H54 (cell line): ENCODE measurements at places on chromosomes 2 and 18.

- no peak for DNase-seq
Observed at GRCh38 chr2:197727011-197727410, 21.8 kb downstream of the MARS2 start.

- no peak for DNase-seq
Observed at GRCh38 chr2:237637429-237638135, 10.2 kb downstream of the LRRFIP1 start.

DNA sequence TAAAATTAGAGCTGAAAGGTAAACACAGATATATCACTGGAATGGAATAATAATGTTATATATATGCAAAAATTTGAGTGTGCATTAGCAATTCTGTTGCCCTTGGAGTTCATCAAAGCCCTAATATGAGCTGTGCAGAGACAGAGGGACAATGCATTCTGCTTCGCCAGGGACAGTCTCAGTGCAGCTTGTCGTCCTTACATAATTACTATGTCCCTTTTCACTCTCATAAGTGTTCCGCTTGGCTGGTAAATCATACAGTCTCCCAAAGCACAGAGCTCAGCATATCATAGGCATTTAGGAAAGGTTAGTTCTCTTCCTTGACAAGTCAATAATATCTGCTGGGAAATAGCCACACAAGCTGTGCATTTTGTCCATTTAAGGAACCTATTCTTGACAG lies 30.7 kb downstream of the MAPK4 start:
- DNase-seq, result no peak

- DNase-seq, result no peak
Observed at GRCh38 chr2:196875414-196875813, 51.1 kb downstream of the PGAP1 start.

DNA sequence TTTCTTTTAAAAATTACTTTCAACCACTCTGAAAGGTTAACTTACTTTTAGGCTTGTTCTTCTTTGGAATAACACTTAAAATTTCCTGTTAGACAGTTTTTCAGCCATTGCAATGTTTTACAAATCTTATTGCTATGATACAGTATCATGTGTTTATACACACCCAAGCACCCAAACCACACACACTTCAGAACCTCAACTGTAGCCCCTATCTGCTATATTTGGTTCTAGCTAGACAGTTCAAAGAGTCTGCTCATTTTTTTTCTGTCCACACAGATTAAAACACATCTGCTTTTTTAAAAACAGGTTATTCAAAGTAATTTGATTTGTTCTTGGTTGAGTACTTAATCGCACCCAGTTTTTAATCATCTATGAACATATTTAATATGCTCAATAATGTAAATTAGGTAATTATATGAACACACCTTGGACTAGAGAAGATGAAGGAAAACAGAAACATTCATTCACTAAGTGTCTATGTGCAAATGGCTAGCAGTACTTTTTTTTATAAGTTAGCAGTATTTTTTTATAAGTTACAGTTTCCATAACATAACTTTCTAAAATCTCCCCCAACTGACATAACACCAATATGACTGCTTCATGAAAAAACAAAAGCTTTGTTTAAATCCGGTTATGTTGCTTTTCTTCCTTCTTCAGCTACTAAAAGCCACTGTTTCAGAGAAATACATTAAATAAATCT lies 17.6 kb downstream of the FBXO11 start:
- DNase-seq, result no peak

GRCh38 chr2:142180820-142181533 lies 50.2 kb upstream of the LRP1B start:
- peak; percentile 10 for DNase-seq

DNA sequence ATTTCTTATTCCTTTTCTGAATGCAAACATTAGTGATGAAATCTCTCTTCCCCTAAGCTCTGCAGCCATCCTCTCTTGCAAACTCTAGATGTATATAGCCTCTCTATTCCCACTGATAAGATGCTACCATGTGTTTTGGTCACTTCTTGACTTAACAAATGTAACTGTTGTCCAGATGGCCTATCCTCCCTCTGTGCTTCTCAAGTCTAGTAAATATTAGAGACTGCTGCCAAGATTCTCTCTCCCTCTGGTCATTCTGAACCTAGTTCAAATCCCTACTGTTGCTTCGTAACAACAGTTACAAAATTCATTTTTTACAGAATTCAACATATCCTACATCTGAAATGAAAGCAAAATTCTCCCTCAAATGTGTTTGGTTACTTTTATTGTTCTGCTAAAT lies 156.6 kb downstream of the TXNL1 start:
- DNase-seq, result no peak

DNA sequence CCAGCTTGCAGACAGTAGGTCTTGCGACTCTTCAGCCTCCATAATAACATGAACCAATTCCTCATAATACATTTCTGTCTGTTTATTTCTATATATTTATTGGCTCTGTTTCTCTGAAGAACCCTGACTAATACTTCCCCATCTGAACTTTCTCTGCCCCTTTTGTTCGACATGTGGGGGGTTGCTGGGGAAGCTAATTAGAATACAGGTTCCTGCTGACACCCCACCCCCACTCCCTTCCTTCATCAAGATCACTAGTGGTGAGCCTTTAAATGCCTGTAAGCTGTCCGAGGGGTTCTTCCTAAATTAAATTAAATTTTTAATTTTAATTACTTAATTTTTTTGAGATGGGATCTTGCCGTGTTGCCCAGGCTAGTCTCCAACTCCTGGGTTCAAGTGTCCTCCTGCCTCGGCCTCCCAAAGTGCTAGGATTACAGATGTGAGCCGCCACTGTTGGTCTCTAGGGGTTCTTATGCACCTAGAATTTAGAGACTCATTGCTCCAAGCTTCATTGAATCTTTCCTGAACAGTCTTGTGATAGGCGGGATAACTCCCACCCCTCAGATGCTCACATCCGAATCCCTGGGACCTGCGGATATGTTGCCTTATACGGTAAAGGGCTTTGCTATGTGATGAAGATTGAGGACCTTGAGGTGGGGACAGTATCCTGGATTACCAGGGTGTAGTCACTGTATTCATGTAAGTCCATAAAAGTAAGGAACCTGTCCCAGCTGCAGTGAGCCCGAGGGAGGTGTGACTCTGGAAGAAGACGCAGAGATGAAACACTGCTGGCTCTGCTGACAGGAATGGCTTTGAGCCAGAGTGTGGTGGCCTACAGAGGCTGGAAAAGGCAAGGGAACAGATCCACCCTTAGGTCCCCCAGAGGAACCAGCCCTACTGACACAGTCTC lies 26.2 kb downstream of the HPCAL1 start:
- no peak for DNase-seq

DNA sequence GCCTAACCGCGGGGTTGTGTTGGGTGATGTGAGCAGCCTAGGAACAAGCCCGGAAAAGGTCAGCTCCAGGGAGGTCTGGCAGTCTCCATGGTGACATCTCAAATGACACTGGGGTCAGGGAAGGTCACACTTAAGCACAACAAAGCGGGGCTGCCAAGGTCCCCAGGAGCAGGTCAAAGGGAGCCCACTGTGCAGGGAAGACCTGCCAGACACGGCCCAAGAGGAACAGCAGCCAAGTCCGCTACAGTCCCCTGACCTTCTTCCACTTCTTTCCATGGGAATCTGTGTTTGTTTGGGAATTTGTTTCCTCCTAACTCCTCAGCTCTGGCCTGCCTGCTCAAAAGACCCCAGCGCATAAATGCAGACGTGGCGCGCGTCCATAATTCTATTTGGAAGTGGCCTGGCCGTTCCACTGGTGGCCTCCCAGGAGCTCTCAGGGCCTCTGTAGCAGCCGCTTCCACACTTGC lies 232.1 kb upstream of the COPS8 start:
- no peak for DNase-seq

GRCh38 chr2:200340508-200341224 lies 34.2 kb downstream of the SPATS2L start:
- DNase-seq, result no peak

DNA sequence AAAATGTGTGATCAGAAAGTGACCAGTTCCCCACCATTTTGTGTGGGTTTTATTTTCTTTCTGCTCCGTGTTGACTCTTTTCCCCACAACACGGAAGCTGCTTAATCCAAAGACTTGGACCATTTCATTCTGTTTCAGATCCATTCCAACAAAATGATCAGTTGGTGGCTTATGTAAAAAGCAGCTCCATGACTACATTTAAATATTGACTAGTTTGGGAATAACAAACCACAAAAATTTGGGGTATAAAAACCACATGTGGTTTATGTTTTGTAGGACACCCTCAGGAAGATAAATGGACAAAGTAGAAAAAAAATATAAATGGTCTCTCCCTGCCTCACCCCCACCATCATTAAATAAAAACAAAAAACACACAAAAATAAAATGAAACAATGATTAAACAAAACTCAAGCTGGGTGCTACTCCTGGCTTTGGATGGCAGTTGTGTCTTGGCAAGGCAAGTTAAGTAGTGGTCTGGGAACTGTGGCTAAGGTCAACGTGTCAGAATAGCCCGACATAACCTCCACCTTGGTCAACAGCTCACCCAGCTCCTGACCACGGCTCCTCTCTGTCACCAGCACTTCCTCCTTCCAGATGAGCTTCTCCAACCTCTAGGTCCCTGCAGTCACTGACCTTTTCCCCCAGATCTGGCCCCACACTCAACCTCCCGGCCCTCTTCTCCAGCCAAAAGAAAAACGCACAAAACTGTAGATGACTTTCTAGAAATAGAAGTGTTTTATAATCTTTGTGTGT lies 12.8 kb upstream of the WIPF1 start:
- no peak for DNase-seq

- no peak for DNase-seq
Observed at GRCh38 chr18:49560624-49561288, 1.1 kb upstream of the LIPG start.

- DNase-seq, result no peak
Observed at GRCh38 chr2:30354621-30355020, 92.4 kb upstream of the LCLAT1 start.

DNA sequence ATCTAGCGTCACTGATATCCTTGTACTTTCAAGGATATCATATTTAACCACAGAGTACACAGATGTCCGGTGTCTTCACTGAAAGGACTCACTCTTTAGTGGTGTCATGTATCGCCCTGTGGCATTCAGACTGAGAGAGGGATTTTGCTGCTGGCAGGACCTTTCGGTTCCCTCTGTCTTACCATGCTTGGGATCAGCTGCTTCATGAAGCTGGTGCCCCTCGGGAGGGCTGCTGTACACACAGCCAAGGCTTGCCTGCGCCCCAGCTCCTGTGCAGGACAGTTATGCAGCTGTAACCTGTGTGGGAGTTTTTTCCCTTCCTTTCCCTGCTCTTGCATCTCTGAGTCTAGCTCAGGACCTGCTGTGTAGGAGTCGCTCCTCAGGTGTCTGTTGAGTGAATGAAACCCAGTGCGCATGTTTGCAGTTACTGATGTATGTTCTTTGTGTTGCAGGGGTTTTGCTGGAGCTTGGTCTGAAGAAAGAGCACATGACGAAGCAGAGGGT lies 64.4 kb downstream of the GREB1 start:
- no peak for DNase-seq

GRCh38 chr2:173874894-173875237 lies 90.3 kb downstream of the SP3 start:
- DNase-seq, result no peak

DNA sequence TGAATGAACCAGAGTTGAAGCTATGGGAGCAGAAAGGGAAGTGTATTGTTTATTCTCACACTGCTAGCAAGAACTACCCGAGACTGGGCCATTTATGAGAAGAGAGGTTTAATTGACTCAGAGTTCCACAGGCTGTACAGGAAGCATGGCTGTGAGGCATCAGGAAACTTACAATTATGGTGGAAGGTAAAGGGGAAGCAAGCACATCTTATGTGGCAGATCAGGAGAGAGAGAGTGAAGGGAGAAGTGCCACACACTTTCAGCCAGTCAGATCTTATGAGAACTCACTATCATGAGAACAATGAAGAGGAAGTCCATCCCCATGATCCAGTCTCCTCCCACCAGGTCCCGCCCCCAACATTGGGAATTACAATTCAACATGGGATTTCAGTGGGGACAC lies 383.2 kb upstream of the SLC14A2 start:
- no peak for DNase-seq
